ENCODE measurements at places on chromosomes 4 and X. TPM values are rescaled to one million over a fixed set of nuclear protein-coding genes. Genes with fewer than 3 reads are reported as not detected.
A peak's percentile ranks its signal among the peaks of the same experiment; 100 is the strongest.

DNA sequence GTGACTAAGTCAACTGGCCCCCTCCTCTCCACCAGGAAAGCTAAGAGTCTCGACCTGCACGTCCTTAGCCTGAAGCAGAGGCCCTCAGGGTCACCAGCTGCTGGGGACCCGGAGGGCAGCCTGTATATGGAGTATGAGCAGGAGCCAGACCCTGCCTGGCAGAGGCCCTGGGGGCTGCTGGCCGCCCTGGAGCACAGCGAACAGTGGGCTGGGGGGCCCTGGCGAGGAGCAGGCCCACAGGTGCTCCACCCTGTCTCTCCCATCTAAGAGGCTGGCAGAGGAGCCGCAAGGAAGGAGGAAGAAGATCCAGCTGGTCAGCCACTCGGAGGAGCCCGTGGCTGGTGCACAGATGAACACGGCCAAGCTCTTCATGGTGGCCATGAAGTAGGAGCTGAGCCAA lies 61.2 kb downstream of the ALPK1 start:
- no peak overlapping the region for H3K27ac ChIP-seq
- H3K4me1 ChIP-seq, result no peaks in the 10 kb centered on the region
- DNase-seq, result no peak
- no peaks in the 10 kb centered on the region for H3K27me3 ChIP-seq

- no peak overlapping the region for H3K27ac ChIP-seq
- DNase-seq, result no peak
- no peaks in the 10 kb centered on the region for H3K36me3 ChIP-seq
- no peaks in the 10 kb centered on the region for H3K27me3 ChIP-seq
Observed at GRCh38 chrX:71184803-71185495, 38.1 kb upstream of the GJB1 start.

DNA sequence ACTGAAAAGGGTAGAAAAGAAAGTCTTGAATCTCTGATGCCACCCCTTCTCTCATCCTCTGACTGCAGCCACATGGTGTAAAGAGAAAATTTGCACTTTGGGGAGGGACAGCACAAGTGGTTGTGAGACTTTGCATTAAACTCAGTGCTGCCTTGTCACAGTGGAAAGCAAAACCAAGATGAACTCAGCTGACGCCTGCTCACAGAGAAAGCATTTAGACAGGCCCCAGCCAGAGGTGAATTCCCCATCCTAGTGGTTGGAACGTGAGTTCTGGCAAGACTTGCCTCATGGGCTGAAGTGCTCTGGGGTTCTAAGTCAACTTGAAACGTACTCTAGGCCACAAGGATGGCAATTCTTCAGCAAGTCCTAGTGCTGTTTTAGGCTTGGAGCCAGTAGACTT lies 1101.4 kb downstream of the ADGRL3 start:
- H3K36me3 ChIP-seq, result no peaks in the 10 kb centered on the region
- H3K27ac ChIP-seq, result no peak overlapping the region
- no peak overlapping the region for H3K4me3 ChIP-seq
- no peaks in the 10 kb centered on the region for H3K27me3 ChIP-seq
- H3K4me1 ChIP-seq, result no peaks in the 10 kb centered on the region
- no peak for DNase-seq

DNA sequence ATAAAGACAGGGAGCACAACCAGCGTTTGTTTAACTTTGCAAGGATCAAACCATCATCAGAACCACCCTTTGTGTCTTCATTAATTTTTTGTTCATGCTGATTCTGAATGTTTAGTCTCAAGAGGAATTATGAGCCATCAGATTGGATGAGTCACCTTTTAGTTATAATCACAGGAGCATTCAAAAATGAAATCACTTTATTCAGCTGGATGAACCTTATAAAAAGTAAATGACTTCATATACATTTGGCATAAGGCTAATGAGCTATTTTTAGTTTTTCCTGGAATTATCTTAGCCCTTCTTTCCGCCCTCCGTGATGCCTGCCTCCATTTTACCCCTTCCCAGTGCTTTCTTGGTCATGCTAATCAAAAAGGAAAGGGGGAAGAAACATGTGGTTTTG lies 103.6 kb downstream of the SORBS2 start:
- H3K27ac ChIP-seq, result no peak overlapping the region
- H3K36me3 ChIP-seq, result no peaks in the 10 kb centered on the region
- H3K27me3 ChIP-seq, result peaks cover 27% of the 10 kb centered on the region
- no peak overlapping the region for H3K4me3 ChIP-seq
- H3K4me1 ChIP-seq, result no peaks in the 10 kb centered on the region

GRCh38 chr4:147518846-147519767 lies 38.2 kb downstream of the EDNRA start:
- peak; percentile 28 for DNase-seq
- H3K4me3 ChIP-seq, result no peak overlapping the region
- H3K27ac ChIP-seq, result no peak overlapping the region

PPEF2 gene
- not detected for polyA plus RNA-seq

XAGE1A gene
- not detected for polyA plus RNA-seq

DNA sequence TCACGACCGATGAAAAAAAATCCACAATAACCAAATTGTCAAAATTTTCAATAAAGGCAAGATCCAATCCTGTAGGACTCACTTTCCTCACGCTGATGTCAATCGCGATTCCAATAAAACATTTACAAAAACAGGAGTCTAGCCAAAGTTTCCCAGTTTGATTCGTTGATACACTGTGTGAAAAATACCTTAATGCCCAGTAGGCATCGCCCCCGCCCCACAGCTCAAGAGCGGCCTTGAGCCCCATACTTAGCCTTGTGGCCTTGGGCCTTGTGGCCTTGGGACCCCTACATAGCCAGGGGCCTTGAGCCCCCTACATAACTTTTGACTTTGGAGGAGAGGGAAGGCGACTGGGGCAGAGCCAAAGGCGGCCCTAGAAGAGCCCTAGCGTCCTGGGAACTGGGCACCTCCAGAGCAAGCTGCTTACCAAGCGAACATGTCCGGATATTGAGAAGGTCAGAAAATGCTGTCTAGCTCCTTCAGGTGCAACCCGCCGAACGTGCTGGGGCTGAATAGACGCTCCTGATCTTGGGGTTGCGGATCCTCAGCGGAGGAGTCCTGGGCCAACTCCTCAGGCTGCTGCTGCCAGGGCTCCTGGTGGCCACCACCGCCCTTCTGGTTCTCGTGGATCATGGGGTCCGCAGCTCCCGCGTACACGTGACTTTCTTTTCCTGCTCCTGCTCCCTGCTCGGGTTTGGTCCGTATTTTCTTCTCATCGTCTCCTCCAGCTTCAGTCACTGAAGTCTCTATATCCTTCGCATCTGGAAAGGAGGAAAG lies 62.9 kb downstream of the RHOXF2B start:
- H3K4me1 ChIP-seq, result peaks cover 16% of the 10 kb centered on the region
- H3K27me3 ChIP-seq, result peaks cover 18% of the 10 kb centered on the region
- peak overlapping the region; percentile 28 for H3K4me3 ChIP-seq
- no peak overlapping the region for H3K27ac ChIP-seq
- DNase-seq, result no peak
- no peaks in the 10 kb centered on the region for H3K36me3 ChIP-seq

VSIG4 gene
- polyA plus RNA-seq, result not detected

GRCh38 chrX:65866773-65867172 lies 173.1 kb downstream of the VSIG4 start:
- no peaks in the 10 kb centered on the region for H3K36me3 ChIP-seq
- H3K27me3 ChIP-seq, result no peaks in the 10 kb centered on the region
- peaks cover 8% of the 10 kb centered on the region for H3K4me1 ChIP-seq
- H3K4me3 ChIP-seq, result no peak overlapping the region
- no peak for DNase-seq
- no peak overlapping the region for H3K27ac ChIP-seq

- no peaks in the 10 kb centered on the region for H3K36me3 ChIP-seq
- H3K4me1 ChIP-seq, result no peaks in the 10 kb centered on the region
- no peak overlapping the region for H3K4me3 ChIP-seq
- no peaks in the 10 kb centered on the region for H3K27me3 ChIP-seq
- no peak overlapping the region for H3K27ac ChIP-seq
- DNase-seq, result no peak
Observed at GRCh38 chr4:27350161-27350560, 489.5 kb downstream of the STIM2 start.

HSFX1 gene
- polyA plus RNA-seq, result 0.11 TPM

DNA sequence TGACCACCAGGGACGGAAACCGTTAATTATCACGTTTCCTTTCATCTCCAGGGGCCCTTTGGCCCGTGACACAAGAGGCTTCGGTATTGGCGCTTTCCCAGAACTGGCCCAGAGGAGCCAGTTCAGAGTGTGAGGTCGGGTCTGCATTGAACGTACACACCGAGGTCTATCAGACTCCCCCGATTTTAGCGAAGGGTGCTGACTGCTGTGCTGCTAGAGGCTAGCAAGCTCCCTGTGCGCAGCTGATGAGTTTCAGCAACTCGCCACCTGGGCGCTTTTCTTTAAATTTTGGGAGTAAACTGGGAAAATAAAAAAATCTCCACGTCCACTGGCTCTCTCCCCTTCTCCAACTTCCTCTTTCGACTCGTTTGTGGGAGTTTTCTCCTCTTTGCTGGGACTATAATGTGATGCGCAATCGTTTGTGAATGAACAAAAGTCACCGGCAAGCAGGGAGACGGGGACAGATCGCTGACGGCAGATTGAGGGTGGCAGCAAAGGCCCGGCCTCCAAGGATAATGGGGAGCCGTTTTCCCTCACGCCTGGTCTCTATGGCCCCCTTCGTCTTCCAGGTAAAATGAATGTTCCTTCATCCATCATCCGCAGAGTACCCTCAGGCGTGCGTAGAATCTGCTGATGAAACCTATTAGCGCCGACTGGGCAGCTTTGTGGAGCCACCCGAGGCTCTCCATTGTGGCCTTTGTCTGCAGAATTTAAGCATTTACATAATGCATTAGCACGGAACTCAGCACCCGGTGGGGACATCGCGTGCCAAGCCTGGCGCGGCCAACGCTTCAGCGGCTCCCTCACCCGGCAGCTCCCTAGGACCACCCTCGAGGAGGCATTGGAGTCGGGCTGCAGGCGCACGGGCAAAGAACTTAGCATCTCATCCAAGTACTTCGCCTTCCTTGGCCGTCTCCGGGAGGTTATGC lies 1.6 kb upstream of the LRAT start:
- H3K27me3 ChIP-seq, result peaks cover 83% of the 10 kb centered on the region
- peak overlapping the region; percentile 41 for H3K4me3 ChIP-seq
- DNase-seq, result no peak

EDA2R gene
- not detected for polyA plus RNA-seq

SOD3 gene
- polyA plus RNA-seq, result not detected

DNA sequence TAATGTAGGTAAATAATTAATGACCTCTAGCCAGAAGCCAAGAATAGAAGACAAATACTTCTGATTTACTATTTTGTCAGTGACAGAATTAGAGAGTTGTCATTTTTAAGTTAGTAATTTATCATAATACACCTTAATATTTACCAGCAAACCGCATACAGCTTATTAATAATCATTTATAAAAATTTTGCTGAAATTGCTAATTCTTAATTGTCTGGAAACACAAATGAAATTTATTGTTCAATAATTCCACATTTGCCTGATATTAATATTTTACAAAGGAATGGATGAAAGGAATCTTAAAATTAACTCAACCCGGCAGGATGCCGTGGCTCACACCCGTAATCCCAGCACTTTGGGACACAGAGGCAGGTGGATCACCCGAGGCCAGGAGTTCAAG lies 44.7 kb downstream of the PROM1 start:
- no peak overlapping the region for H3K4me3 ChIP-seq
- H3K27ac ChIP-seq, result no peak overlapping the region
- peaks cover 3% of the 10 kb centered on the region for H3K27me3 ChIP-seq
- no peaks in the 10 kb centered on the region for H3K4me1 ChIP-seq
- H3K36me3 ChIP-seq, result no peaks in the 10 kb centered on the region

GRCh38 chr4:26911254-26911653 lies 50.6 kb downstream of the STIM2 start:
- no peak overlapping the region for H3K27ac ChIP-seq
- peaks cover 69% of the 10 kb centered on the region for H3K4me1 ChIP-seq
- H3K4me3 ChIP-seq, result no peak overlapping the region
- H3K27me3 ChIP-seq, result no peaks in the 10 kb centered on the region
- no peaks in the 10 kb centered on the region for H3K36me3 ChIP-seq

- H3K27me3 ChIP-seq, result peaks cover 14% of the 10 kb centered on the region
- H3K36me3 ChIP-seq, result no peaks in the 10 kb centered on the region
- H3K27ac ChIP-seq, result no peak overlapping the region
- DNase-seq, result no peak
- H3K4me3 ChIP-seq, result no peak overlapping the region
Observed at GRCh38 chr4:74539044-74539790, 94.3 kb downstream of the AREG start.

DNA sequence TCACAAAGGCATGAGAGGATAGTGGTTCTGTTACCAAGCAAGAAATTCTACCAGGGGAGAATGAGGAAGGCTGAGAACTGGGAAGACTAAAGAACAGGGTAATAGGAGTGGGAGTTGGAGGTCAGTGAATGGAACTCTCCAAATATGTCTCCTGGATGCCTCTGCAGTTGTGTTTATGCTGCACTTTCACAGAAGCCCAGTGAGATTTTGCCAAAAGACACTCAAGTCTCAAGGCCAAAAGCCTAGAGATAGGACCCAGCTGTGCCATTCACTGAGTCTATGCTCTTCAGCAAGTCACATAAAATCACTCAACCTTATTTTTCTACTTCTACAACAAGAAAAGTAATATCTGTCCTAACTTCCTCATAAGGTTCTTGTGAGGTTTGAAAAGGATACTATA lies 285.4 kb downstream of the UNC5C start:
- no peaks in the 10 kb centered on the region for H3K27me3 ChIP-seq
- DNase-seq, result no peak
- no peak overlapping the region for H3K27ac ChIP-seq
- H3K4me3 ChIP-seq, result no peak overlapping the region
- no peaks in the 10 kb centered on the region for H3K36me3 ChIP-seq

DNA sequence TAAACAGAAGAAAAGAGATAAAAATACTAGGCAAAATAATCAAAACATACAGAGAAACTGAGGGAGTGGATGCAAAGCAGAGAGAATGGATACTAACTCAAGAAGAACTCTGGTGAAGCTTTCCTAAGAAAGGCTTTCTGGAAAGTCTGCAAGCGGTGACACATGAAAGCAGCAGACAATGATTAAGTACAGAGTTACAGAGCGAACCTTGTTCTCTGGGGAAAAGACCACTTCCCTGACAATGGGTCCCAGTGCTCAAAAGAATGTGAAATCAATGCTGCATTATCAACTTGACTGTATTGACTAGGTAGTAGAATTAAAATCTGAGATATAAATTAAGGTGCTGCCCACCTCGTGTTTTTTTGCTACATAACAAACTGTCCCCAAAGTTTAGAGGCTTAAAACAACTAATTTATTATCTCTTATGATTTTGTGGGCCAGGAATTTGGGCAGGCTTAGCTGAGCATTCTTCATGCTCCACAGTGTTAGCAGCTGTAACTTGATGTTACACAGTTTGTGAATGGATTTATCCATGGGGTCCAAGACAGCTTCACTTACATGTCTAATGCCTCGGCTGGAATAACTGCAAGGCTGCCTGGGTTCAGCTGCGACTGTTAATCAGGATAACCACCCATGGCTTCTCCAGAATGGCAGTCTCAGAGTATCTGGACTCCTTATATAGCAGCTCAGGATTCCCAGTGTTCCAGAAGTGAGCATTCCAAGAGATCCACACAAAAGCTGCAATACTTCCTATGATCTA lies 106.9 kb upstream of the INPP4B start:
- no peak for DNase-seq
- H3K27me3 ChIP-seq, result no peaks in the 10 kb centered on the region
- H3K4me3 ChIP-seq, result no peak overlapping the region
- no peak overlapping the region for H3K27ac ChIP-seq
